Renal pelvis (tissue), 12 donors: ENCODE measurements at places on chromosomes 16 and 17. TPM values are rescaled to one million over a fixed set of nuclear protein-coding genes. Genes with fewer than 3 reads are reported as not detected.

WSCD1 gene
- 12.0 TPM for polyA plus RNA-seq

CNTNAP1 gene
- polyA plus RNA-seq = 9.5 TPM

KRT222 gene
- polyA plus RNA-seq = not detected

MAP2K3 gene
- 23.4 TPM for polyA plus RNA-seq

DNA sequence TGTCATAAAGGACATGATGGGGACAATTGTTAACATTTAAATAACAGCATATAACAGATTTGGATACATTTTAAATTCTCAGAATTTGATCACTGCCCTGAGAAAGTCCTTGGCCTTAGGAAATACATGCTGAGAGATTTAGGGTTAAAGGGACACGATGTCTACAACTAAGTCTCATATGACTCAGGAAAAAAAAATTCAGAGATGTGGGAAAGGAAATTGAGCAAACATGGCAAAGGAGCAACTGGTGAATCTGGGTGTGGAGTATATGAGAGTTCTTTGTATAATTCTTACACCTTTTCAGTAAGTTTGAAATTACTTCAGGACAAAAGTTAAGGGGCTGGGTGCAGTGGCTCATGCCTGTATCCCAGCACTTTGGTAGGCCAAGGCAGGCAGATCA is 18.2 kb downstream of the MPP3 start:
- no peak for DNase-seq

DNA sequence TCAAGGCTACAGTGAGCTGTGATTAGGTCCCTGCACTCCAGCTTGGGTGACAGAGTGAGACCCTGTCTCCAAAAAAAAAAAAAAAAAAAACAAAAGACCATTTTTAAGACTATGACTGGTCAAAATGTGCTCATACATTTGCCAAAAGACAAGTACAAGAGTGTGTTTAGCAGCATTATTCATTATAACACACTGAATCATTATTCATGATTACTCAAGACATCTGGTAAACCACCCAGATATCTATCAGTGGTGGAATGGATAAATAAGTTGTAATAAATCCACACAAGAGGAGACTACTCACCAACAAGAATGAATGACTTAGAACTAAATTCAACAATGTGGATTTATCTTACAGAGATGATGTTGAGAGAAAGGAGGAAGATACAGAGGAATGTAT is 716.3 kb downstream of the MAF start:
- no peak for DNase-seq

- peak; percentile 85 for DNase-seq
These were observed 280.6 kb upstream of the SALL1 start for GRCh38 chr16:51431517-51432241.

- DNase-seq = no peak
These were observed 1.3 kb downstream of the RNF157 start for GRCh38 chr17:76238847-76239537.

DNA sequence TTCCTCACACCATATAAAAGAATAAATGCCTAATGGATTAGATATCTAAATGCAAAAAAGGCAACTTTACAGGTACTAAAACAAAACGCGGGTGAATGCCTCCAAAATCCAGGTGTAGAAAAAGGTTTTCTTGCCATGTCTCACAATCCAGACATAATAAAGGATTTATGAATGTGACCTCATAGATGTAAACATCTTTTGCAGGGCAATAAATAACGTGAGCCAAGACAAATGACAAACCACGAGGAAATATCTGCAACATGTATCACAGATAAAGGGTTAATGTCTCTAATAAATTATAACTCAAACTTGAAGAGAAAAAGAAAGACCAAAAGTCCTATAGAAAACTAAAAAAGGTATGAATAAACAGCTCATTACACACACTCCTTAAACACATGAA is 180.7 kb downstream of the PARN start:
- no peak for DNase-seq
